ENCODE measurements at places on chromosomes 2 and 18.
A peak's percentile ranks its signal among the peaks of the same experiment; 100 is the strongest.

DNA sequence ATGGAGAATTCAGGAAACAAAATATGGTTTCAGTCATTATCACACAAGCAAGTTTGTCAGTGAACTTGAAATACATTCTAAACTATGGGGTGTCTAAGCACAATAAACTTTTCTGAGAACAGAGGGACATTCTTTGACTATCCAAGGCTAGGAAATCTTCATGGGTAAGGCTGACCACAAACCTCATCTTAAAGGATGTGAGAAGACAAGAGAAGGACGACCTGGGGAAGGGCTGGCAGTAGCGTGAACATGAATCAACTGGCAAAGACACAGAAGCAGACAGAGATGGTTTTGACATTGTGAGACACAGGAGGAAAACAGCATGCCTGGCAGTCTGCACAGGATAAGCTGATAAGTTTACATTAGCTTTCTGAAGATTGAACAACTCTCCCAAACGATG lies 752.4 kb upstream of the SLC8A1 start:
- DNase-seq: no peak

DNA sequence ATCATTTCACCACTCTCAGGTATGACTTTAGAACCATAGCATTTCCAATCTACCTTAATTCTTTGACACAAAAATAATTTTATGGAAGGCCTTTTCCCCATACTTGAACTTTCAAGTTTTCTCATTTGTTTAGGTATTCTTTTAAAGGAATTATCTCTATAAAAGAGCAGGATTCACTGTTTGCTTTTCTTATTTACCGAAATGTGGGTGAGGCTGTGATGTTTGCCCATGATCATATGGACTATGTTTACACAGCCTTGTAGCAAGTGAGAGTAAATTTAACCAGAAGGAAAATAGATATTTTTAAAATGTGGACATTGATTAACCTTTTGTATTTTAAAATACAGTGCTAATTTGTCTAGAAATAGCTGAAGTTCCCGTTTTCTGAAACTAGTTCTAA lies 26.3 kb downstream of the CAB39 start:
- DNase-seq: no peak

DNA sequence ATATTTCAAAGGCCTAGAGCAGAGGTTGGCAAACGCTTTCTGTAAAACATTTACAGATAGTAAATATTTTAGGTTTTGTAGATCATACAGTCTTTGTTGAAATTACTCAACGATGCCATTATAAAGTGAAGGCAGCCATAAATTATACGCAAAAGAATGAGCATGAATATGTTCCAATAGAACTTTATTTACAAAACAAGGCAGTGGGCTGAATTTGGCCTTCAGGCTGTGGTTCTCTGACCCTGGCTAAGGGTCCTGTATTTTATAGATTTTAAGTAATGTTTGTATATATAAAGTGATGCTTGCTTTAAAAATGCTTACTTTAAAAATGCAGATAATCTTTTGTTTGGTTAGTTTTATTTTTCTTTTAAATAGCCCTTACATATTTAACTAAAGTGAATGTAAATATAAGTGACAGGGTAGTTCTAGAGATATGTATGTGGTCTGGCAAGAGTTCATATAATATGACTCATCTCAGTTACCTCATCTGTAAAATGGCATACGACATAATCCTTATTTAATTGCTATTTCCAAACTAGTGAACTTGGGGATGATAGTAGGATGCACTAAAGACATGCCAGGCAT lies 51.7 kb upstream of the ATP5MC3 start:
- no peak for DNase-seq

- DNase-seq: no peak
These were observed 72.9 kb upstream of the STK39 start for GRCh38 chr2:168320267-168320666.

DNA sequence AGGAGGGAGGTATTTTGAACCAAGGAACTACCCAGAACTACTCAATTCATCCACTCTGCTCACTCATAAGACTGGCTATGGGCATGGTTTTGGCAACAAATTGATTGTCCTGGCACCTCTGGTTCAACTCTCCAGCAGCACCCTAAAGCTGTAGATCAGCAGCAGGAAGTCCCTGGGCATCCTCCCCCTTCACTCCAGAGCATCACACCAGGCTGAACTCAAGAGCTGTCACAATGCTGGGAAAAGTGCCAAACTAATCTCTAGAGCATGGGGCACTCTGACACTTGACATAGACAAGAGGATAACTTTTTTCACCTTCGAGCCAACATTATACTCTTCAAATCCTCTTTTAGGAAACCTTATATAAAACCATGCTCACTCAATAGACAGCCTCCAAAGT lies 154.1 kb upstream of the RBBP8 start:
- no peak for DNase-seq

GRCh38 chr2:238285653-238286082 lies 2.7 kb downstream of the PER2 start:
- no peak for DNase-seq

- DNase-seq: no peak
These were observed 593.3 kb upstream of the SYT4 start for GRCh38 chr18:43870626-43871025.

DNA sequence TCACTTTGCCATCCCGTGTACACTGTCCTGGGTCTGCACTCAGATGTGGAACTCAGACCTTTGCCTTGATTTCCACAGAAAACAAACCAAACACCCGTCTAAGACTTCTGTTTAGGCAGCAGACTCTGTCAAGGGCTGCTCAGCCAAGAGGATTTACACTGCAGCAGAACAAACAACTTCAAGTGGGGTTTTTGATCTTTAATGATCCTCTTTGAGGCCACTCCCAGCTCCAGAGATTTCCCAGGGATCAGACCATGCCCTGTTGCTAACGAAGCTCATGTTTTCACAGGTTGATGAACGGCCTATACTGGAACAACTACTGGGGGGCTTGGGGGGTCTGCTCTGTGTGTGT lies 52.5 kb upstream of the LGALSL start:
- no peak for DNase-seq

DNA sequence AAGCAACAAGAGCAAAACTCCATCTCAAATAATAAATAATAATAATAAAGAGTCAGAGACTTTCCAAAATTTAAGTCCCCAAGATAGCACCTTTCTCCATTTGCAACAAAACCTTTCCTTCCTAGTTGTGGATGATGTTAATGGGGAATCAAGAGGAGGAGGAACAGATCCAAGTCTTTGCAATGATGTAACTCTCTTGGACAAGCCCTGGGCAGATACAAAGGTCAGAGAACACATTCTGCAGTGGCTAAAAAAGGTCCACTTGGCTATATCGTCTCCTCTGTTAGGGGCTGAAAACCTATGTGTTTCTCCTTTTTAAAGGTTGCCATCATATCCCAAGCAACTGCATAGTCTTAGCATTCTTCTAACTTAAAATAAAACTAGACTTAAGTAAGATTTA lies 151.1 kb downstream of the TMEM163 start:
- no peak for DNase-seq

DNA sequence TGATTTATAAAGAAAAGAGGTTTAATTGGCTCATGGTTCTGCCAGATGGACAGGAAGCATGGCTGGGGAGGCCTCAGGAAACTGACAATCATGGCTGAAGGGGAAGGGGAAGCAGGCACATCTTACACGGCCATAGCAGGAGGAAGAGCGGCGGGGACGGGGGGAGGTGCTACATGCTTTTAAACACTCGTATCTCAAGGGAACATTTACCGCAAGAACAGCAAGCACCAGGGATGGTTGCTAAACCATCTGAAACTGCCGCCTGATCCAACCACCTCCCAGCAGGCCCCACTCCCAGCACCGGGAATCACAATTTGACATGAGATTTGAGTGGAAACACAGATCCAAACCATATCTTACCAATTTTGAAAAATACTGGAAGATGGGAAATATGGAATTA lies 362.8 kb downstream of the FBXO15 start:
- DNase-seq: no peak

DNA sequence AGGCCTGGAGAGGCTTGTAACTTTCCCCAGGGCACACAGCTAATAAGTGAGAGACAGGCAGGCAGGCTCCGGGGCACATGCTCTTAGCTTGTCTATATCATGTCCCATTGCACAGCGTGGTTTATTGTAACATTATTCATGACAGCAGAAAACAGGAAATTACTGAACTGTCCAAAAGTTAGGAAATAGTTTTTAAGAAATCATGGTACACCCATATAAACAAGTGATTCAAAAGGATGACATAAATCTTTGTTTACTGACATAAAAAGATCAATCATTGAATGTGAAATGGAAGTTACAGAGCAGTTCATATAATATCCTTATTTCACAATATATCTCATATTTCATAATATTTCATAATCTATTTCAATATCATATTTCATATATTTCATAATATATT lies 34.3 kb upstream of the TXNDC2 start:
- DNase-seq: no peak

- DNase-seq: no peak
These were observed 464.9 kb downstream of the CDH2 start for GRCh38 chr18:27712066-27712465.

DNA sequence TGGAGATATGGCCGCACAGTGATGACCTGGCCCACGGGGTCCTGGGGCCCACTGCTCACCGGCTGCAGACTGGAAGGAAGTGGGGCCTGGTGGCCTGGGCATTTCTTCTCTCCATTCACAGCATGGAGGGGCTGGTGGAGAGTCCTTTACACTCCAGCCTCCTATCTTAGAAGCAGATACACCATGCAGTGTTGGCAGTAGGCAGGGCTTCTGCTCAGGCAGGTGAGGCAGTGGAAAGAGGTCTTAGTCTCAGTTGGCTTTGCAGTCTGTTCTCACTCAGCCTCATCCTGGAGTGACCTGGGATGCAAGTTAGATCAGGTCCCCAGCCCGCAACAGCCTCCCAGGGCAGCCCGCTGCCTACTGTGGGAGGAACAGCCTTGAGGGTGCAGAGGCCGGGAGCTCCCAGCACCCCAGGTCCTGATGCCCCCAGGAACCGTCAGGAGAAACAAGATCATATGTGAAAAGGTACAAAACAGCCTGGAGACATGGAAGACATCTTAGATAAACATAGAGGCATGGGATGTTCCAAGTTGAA lies 45.8 kb upstream of the OTOS start:
- DNase-seq: no peak

- no peak for DNase-seq
These were observed 83.2 kb downstream of the TANC1 start for GRCh38 chr2:159051661-159052060.

DNA sequence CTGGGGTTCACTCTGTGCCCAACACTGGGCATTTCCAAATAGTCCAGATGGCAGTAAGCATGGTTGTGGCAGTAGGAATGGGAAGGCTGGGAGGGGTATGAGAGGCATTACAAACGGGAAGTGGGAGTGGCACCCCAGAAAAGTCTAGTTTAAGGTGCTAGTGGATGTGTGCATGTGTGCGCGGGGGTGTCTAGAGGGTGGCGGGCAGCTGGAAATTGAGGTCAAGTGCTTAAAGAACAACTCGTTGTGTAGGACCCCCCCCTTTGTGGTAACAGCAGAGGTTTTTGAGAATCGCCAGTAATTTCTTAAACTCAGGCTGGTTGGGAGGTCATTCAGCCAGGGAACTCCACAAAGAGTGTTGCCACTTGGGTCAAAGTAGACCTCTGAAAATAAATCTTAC lies 69.9 kb downstream of the RHBDD1 start:
- peak; percentile 81 for DNase-seq

- DNase-seq: peak; percentile 87
These were observed 918 bp upstream of the HNRNPLL start for GRCh38 chr2:38603402-38604290.

DNA sequence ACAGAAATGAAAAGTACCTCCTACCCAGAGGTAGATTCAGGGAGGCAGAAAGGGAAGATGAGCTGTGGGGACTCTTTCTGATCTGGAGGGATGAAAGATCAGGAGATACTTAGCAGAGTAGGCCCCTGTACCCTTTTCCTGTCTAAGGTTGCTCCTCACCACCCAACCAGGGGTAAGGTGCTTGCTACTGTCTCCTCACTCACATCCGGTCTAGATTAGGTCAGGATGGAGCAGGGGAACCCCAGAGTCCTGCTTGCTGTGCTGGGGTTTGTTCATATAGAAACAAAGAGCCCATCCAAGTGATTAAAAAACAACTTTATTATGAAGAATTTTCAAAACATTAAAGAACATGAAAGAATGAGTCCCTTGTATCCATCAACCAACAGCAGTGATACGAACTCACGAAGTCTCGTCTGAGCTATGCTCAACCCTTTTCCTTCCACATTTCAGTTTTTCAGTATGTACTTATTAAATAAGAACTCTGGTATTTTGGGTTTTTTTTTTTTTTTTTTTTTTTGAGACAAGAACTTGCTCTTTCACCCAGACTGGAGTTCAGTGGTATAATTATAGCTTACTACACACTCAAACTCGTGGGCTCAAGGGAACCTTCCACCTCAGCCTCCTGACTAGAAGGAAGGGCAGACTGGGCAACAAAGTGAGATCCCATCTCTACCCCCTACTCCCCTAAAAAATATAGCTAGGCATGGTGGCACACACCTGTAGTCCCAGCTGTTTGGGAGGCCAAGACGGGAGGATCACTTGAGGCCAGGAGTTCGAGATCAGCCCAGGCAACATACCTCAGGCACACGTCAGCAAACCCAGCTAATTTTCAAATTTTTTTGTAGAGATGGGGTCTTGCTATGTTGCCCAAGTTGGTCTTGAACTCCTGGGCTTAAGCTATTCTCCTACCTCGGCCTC lies 28.5 kb upstream of the MCFD2 start:
- DNase-seq: no peak

DNA sequence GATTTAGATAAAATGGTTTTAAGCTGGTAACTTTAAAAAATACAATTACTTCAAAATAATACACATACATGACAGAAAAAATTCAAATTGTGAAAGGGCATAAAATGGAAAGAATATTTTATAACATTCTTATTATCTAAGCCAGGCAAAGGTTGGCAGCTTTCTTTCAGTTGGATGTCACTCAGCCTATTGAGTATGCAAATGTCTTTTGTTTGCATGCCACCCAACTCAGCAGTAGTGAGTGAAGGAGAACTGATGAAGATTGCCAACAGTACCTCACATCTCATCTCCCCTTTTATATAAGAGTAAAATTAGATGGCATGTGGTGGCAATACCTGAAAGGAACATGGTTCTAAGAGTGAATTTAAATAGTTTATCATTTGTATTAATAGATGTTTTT lies 24.8 kb downstream of the BMPR2 start:
- DNase-seq: no peak

GRCh38 chr18:8912348-8913326 lies 189.9 kb upstream of the NDUFV2 start:
- DNase-seq: no peak

DNA sequence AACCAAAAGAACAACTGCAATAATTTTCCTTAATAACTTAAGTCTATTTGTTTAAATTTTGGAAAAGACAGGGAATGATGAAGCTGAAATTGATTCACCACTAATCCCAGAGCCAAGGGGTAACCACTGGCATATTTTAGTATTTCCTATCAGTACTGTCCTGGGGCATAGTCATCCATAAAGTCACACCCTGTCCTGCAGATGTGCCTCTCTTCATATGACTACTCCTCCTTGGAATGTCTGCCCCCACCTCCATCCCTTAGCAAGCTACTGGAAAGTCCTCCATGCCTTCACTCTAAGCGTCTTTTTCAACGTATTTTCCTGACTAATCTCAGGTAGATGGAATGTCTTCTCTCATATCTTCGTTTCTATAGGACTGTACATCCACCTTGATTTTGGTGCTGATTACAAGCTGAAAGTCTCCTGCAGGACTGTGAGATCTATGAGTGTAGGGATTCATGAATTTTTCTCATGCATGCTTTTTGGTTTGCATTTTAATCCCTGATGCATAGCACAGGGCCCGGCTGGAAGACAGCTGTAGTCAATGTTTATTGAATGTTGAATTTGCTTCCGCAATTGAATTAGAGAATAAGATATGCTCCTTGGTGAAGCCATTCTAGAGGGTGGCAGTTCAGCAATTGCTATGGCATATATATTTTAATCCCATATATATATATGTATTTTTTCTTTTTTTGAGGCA lies 85.6 kb downstream of the MOGAT1 start:
- DNase-seq: no peak

GRCh38 chr2:103464831-103465230 lies 703.0 kb downstream of the TMEM182 start:
- no peak for DNase-seq

Data from thymus (tissue), 14 donors.